ENCODE measurements at places on chromosomes 4 and X.

DNA sequence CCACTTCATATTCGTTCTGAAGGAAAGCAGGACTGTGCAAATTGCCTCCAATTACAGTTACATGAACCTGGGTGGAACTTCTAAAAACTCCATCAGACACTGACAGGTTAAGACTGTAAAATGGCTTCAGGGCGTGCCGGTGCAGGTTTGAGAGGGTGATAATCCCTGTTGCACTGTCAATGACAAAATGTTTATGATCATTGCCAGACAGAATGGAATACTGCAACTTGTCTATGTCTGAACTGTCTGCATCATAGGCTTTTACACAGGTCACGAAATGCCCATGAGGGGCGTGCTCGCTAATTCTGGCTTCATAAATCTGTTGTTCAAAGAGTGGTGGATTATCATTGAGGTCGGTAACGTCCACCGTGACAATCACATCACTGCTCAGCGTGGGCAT is 63.7 kb upstream of the MTNR1A start:
- DNase-seq = no peak

DNA sequence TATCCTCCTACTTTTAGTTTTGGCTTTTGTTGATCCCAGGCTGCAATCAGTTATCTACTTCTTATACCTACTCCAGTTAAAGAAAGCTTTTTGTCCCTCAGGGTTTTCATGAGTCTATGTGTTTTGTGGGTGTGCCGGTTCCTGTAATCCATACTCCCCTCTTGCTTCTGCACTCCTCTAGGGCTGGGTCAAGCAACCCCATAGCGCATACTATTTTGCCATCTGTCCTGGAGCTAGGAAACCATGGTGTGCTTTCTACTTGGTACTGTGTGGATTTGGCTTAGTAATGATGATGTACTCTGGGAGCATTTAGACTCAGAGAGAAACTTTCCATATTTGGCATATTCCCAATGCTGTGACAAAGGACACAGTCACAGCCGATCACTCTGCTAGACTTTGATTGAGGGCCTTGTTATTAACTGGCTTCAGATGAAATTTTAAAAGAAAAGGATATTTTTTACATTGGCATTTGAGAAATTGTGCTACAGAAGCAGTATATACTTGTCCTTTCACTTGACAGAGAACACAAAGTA is 86.1 kb upstream of the GRXCR1 start:
- no peak for DNase-seq

DNA sequence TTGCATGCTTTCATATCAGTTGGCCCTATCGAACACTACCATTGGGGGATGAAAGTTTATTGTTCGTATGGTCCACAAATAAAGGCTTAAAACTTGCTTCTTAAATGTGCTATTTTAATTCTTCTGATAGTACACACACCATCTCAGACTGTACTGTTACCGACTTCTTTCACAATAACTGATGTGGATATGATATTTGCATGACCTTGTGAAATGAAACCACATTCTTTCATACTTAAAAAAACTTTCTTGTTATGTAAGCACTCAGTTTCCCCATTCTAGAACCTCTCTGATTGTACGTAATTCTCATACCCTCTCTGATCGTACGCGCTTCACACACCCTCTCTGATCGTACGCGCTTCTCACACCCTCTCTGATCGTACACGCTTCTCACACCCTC is 12.0 kb upstream of the WDR19 start:
- no peak for DNase-seq

DNA sequence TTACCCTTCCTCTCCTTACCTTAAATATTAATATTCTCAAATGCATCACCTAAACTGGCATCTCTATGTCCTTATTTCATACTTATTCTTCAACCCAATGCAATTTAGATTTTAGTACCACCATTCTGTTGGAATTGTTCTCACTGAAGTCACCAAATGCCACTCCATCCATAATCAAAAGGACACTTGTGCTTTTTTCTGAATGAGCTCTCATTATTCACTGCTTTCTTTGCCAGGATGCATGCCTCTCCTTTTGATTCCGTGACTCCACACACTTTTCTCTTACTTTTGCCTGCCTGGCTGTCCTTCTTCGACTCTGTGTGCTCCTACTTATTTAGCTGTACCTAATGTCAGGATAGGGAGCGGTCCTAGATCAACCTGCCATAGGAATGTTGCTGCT is 633.1 kb upstream of the BOD1L1 start:
- no peak for DNase-seq

GRCh38 chr4:55303760-55304165 is 42.3 kb upstream of the SRD5A3 start:
- DNase-seq = no peak

DNA sequence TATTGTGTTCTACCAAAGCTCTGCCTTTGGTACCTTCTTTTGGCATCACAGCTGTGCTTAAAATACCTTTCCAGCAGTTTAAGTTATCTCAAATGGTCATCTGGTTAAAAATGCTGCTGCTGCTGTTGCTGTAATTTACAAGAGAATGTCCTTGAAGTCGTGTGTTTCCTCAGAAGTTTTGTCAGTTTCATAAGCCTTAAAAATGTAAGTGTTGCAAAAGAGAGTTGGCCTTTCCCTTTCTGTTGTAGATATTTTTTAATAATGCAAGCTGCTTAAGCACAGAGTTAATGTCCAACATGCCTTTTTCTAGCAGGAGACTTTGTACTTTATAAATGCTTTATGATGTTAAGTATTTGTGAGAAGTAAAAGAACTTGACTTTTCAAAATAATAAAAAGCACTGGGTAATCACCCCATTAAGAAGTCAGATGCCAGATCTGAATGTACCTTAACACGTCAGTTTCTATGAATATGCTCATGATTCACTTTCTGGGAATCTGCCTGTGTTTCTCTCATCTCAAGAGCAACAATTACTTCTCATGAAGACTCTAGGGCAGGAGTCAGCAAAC is 35.3 kb upstream of the TENM3 start:
- no peak for DNase-seq

DNA sequence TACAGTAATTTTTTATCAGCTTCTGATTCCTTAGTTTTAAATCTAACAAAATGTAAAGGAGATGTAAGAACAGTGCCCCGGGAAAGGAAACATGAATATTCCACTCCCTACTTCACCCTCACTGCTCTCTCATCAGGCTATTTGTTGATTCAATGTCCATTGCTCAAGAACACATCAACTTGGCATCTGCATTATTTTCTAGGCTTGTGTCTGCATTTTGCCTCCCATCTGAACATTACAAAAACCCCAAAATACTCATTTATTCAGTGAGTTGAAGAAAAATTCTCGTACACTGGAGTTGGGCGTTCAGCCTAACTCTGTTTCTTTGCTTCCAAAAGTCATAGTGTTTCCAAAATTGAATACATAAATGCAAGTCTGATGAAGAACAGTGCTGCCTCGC is 25.6 kb downstream of the ARHGAP6 start:
- no peak for DNase-seq

DNA sequence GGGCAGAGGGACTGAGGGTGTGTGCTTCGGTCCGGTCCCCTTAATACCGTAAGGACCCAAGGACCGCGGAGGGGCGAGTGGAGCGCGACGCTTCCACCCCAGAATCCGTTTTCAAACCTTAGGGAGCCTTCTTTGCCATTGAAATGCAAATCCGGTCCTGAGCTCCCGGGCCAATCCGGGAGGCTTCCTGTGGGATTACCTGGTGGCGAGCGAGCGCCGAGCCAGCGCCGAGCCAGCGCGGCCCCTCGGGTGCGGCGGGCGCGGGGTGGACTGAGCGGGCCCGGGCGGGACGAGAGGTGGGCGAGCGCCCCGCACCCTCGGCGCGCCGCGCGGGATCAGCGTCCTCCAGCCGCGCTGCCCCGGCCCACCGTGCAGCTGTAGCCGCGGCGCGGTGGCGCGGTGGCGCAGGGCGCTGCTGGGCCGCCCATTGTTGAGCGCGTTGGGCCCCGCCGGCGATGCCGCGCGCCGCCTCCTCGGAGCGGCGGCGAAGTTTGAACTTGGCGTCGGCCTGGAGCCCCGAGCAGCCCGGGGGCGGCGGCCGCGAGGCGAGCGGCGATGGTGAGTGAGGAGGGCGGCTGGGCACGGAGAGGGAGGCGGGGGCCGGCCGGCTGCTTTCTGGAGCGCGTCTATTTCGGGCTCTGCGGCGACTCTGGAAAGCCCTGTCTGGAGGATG is 208.7 kb downstream of the SOWAHB start:
- DNase-seq = no peak

- no peak for DNase-seq
Measured at GRCh38 chr4:13980317-13981310, 353.1 kb upstream of the BOD1L1 start.

DNA sequence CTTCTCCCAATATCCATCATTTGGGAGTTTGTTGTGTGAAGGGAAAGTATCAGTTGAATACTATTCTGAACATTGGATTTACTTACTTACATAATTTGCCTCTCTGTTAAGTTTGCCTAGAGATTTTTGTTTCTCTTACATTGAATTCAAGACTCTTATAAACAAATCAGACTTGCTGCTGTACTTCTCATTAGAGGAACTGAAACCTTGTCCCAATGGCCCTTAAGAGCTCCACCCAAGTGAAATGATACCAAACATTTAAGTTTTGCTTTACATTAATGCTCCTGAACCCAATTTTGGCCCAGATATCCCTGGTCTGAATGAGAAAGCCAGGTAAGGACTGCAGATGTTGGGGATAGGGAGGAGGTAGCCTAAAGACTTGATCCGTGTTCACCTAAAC is 32.0 kb downstream of the HAND2 start:
- no peak for DNase-seq

GRCh38 chr4:158811704-158812103 is 42.9 kb downstream of the FNIP2 start:
- no peak for DNase-seq

DNA sequence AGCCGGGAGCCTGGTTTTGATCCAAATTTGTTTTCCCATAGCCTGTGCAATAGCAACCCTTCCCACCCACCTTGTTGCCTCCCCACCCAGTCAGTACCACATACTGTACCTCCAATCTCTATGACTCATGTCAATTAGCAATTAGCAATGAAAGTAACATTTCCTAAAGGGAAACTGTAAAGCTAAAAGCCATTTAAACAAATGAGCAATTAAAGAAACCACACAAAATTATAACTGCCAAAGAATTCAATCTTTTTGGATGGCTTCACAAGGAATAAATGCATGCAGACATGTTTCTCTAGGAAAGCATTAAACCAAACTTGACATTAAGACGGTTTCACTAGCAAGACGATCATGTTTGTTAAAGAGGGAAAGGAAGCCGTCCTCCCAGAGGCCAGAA is 169.0 kb upstream of the MAP3K15 start:
- no peak for DNase-seq

GRCh38 chr4:183240581-183241321 is 79.3 kb downstream of the CLDN22 start:
- DNase-seq = no peak

- DNase-seq = no peak
Measured at GRCh38 chr4:109275066-109275745, 27.3 kb downstream of the COL25A1 start.

GRCh38 chrX:14026121-14026520 is 3.6 kb downstream of the GEMIN8 start:
- DNase-seq = peak; percentile 9

GRCh38 chr4:37438564-37439279 is 194.2 kb downstream of the NWD2 start:
- no peak for DNase-seq

- DNase-seq = no peak
Measured at GRCh38 chr4:2443061-2443730, 24.4 kb downstream of the CFAP99 start.

- DNase-seq = no peak
Measured at GRCh38 chr4:15648600-15648999, 6.6 kb downstream of the FBXL5 start.

GRCh38 chrX:68238568-68238967 is 194.7 kb downstream of the OPHN1 start:
- DNase-seq = no peak

GRCh38 chr4:145436796-145437195 is 44.9 kb upstream of the SMAD1 start:
- no peak for DNase-seq

- no peak for DNase-seq
Measured at GRCh38 chr4:47167081-47168035, 136.0 kb downstream of the GABRB1 start.

GRCh38 chr4:6840062-6840976 is 57.8 kb downstream of the KIAA0232 start:
- DNase-seq = no peak

DNA sequence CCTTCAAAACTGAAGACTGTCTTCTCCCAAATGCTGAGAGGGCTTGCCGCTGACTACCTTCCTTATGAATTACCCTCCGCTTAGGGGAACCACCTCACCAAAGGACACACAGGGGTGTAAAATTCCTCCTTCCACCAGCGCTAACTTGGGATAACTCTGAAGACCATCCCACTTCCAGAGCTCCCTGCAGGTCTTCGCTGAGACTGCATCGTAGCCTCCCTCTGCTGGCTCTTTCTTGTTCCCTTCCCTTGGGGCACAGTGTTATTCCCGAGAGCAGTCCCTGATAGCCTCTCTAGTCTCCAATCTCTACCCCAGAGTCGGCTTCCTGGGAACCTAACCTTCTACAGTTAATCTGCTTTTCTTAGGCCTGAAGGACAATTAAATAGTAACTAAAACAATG is 725.5 kb upstream of the ATOH1 start:
- DNase-seq = no peak

GRCh38 chr4:8459867-8460445 is 19.4 kb downstream of the TRMT44 start:
- no peak for DNase-seq

- DNase-seq = no peak
Measured at GRCh38 chr4:100728861-100729260, 211.0 kb upstream of the EMCN start.

GRCh38 chrX:119481323-119481801 is 13.1 kb downstream of the SLC25A5 start:
- DNase-seq = no peak

GRCh38 chr4:7661846-7662506 is 227.2 kb upstream of the PSAPL1 start:
- DNase-seq = no peak

GRCh38 chr4:40606239-40606767 is 23.4 kb downstream of the RBM47 start:
- no peak for DNase-seq

GRCh38 chr4:166165829-166166420 is 292.9 kb downstream of the TLL1 start:
- peak; percentile 1 for DNase-seq

DNA sequence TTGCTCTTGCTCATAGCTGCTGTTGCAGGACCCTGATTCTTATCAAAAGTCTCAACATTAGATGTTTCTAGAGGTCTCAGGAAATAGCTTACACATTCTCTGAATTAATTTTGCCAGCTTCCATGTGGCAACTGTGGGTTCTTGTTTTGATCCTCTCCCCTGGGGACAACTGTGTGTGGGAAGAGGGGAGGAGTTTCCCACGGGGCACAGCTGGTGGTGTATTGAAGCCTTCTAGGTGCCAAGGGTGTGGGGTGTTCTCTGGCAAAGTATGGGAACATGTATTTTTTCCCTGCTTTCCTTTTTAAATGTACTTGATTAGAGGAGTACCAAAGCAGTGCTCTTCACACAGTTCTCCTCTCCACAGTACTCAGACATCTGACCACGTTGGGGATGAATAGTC is 212.7 kb downstream of the RPA4 start:
- DNase-seq = no peak

DNA sequence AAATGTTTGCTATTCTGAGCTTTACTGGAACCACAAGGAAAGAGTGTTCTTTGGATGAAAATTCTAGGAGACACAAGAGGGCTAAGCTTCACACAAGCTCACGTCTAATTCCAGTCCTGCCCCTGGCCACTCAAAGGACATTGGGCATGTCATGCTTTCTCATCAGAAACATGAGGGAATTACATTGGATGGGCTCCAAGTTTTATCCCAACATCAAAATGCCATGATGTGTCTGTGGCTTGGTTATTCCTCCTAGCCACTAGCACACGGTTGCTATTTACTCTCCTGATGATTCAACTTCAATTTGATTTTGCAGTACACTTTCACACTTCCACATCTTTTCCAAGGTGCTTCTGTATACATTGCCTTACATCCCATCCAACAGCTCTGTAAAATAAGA is 149.6 kb upstream of the FAM9B start:
- DNase-seq = no peak
